ENCODE measurements at places on chromosomes 3 and 15. TPM values are rescaled to one million over a fixed set of nuclear protein-coding genes. Genes with fewer than 3 reads are reported as not detected.

Gene GUCA1C
- not detected for total RNA-seq

Gene C15orf39
- total RNA-seq, result 22.7 TPM

Gene POLR2H
- total RNA-seq, result 103 TPM

Gene SNUPN
- 31.7 TPM for total RNA-seq

Gene FOXB1
- total RNA-seq, result not detected

Gene CD96
- total RNA-seq, result 0.13 TPM

Gene GHSR
- total RNA-seq, result not detected

Gene RBPMS2
- total RNA-seq, result 0.11 TPM

Gene PIGZ
- total RNA-seq, result 0.13 TPM

Gene HESX1
- total RNA-seq, result not detected

Gene CIDEC
- total RNA-seq, result not detected

Gene NEO1
- total RNA-seq, result 28.3 TPM

Gene SPINT1
- total RNA-seq, result not detected

Gene CHRNA5
- 4.1 TPM for total RNA-seq

Gene TTC21A
- total RNA-seq, result not detected

Gene NCBP2
- total RNA-seq, result 44.8 TPM

Gene ADAMTS7
- total RNA-seq, result 1.6 TPM

Gene USP50
- total RNA-seq, result not detected

Gene CRABP1
- not detected for total RNA-seq

Gene LRRIQ4
- not detected for total RNA-seq

Gene CHRM5
- not detected for total RNA-seq

Gene SRGAP3
- total RNA-seq, result 0.78 TPM

Gene CFAP92
- total RNA-seq, result not detected

Gene GRK7
- not detected for total RNA-seq

Gene MBNL1
- total RNA-seq, result 317 TPM

Gene GATA2
- 14.9 TPM for total RNA-seq

Gene MYL3
- not detected for total RNA-seq

Gene LRTM1
- total RNA-seq, result not detected

Gene MYH15
- total RNA-seq, result 0.05 TPM

Gene ETFA
- total RNA-seq, result 203 TPM

Gene ALDH1A3
- total RNA-seq, result 1.9 TPM

Gene ST6GAL1
- total RNA-seq, result 0.11 TPM

Gene ZNF445
- total RNA-seq, result 5.8 TPM

Gene RAD51
- 32.3 TPM for total RNA-seq

Gene KIF23
- total RNA-seq, result 171 TPM

Gene GPR62
- total RNA-seq, result not detected

Gene RPL39L
- total RNA-seq, result 29.4 TPM

Gene RAB6B
- total RNA-seq, result 0.06 TPM

Gene GPR27
- not detected for total RNA-seq

Gene CHRFAM7A
- not detected for total RNA-seq

Gene LRIG1
- total RNA-seq, result 16.0 TPM

Gene EFHB
- 0.11 TPM for total RNA-seq

Gene OR5K2
- total RNA-seq, result not detected

Gene AQP9
- not detected for total RNA-seq

Measured in SJSA1 (cell line).